Renal pelvis (tissue), 12 donors: ENCODE measurements at places on chromosomes 2 and 18. TPM values are rescaled to one million over a fixed set of nuclear protein-coding genes. Genes with fewer than 3 reads are reported as not detected.

GRCh38 chr2:69801745-69802290 lies 27.6 kb upstream of the GMCL1 start:
- no peak for DNase-seq

DNA sequence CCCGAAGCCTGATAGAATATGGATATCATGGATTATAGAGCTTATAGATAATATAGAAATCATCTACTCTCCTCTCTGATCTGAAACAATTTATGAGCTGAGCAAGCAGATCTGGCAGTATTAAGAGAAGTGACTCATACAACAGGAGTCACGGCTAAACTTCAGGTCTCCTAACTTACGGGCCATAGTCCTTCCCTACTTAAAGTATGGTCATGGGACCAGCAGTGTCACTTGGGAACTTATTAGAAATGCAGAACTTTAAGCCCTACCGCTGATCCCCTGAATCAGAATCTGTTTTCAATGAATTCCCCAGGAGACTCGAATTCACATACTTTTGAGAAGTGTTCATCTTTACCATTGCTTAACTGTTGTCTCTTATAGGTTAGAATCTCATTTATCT lies 195.7 kb upstream of the FANCL start:
- no peak for DNase-seq

DNA sequence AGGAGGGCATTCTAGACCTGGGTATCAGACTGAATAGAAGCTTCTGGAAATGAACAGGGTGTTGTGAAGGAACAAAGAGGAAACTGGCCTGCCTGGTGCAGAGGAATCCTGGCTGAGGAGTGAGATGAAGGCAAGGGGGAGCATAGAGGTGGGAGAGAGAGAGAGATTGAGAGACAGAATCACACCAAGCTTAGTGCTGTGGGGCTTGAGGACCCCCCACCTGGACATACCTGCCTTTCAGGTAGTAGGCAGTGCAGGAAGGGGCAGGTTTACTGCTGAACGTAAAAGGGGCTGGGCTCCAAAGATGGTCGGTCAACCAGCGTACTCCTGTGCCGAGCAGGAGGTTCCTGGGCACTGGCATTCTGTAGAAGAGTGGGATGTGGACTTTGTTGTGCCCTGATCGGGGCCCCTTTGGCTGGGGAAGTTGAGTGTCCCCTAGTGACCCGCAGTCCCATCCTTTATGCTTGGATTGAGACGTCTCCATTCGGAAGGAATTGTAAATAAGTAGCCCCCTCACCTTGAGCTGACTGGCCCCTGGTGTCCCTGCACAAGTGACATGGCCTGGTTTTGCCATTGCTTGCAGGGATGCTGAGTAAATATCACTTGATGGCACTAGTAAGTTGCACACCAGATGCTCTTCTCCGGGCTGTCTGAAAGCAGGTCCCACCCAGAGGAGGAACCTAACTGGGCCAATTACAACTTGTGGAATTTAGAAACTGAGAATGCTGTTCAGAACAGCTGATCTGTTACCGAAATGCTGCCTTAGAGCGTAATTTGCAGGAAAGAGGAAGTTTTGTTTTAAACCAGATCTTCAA lies 1.4 kb downstream of the UBE2F start:
- peak; percentile 49 for DNase-seq

DNA sequence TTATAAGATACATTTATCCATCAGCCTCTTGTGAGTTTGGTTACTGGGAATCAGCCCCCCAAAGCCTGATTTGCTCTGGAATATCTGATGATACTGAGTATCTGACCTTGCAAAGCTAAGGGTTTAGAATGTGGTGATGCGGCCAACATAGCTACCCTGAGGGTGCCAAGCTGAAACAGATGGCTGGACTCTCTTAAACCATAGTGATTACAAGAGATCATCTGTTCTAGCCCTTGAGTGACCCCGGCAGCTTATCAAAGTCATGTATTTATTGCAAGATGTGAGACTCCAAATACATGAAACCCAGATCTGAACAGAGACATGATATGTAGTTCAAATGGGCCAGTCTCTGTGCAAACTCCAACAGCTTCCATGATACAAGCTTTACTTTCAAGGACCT lies 78.2 kb upstream of the CABLES1 start:
- DNase-seq, result no peak

GRCh38 chr2:1686784-1687105 lies 57.6 kb downstream of the PXDN start:
- DNase-seq, result peak; percentile 36

DNA sequence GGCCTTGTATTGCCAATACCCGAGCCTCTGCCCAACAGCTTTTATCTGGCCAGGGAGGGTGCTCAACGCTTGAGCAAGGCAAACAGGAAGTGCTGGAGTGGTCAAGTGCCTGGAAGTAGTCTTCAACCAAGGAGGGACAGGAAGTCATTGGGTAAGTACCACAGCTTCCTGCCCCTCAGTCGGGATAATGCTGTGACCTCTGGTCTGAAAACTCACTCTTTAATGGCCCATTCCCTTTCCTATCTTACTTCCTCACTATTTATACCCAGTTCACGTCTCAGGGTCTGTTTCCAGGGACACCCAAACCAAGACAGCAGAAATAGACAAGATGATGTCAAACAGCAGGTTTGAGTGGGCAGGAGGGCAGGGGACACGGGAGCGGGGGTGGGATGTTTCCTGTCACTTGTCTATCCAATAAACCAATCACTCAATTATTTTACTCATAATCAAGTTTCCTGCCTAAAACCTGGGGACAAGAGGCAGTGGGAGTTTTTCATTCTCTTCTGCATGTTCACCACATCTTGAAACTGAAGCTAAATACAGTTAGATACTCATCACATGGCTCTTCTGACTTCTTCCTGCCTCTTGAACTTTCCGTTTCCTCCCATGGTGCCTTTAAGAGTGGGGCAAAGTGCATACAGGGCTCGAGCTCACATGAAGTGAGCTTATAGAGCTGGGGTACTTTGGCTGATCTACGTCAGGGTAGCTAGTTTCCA lies 68.9 kb upstream of the CAB39 start:
- no peak for DNase-seq

DNA sequence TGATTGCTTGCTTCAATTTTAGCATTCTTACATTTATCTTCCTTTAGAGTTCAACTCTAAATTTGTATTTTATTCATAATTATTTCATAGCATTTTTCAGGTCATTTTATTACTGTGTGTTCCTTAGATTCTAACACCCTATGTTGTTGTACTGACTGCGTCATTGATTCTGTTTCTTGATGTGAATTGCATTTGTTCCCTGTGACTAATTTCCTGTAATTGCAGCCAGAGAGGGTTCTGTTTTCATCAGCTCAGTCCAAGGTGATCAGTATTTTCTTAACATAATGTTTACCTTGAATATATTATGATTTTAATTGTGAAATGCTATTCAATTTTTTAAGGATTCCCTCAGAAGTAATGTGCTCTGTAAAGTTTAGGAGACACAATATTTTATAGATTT lies 970.2 kb upstream of the PIK3C3 start:
- DNase-seq, result no peak

- peak; percentile 31 for DNase-seq
Observed at GRCh38 chr2:136384531-136385303, 266.8 kb upstream of the CXCR4 start.

- DNase-seq, result no peak
Observed at GRCh38 chr2:160913323-160913722, 246.9 kb upstream of the TANK start.

GRCh38 chr2:119431155-119431975 lies at the start of gene TMEM37:
TSS of gene TMEM37 (plus strand) at chr2:119431854. CDS start at chr2:119431904, 50 bp downstream.
- peak; percentile 83 for DNase-seq

DNA sequence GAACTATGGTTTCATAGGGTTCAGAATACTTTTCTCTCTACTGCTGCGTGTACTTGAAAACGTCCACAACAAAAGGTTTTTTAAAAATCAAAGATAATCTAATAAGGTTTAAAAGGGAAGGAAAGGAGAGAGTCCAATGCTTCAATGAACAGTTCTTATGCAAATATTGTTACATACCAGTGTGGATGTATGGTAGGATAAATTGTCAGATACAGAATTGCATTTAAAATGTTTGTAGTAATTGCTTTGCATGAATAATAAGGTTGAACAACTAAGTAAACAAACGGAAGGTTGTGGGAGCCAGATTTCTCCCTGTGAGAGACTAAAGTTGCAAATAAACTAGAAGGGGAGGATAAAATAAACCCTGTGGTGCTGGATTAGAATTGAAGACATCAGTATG lies 53.8 kb upstream of the RBBP8 start:
- no peak for DNase-seq

- no peak for DNase-seq
Observed at GRCh38 chr2:188664416-188664815, 309.8 kb upstream of the COL3A1 start.

- no peak for DNase-seq
Observed at GRCh38 chr18:32777049-32777448, 4.2 kb upstream of the KLHL14 start.

- no peak for DNase-seq
Observed at GRCh38 chr2:241811952-241812729, 3.1 kb downstream of the NEU4 start.

GRCh38 chr2:225008179-225008856 lies 34.0 kb downstream of the DOCK10 start:
- no peak for DNase-seq

GRCh38 chr2:65458999-65459398 lies 26.6 kb upstream of the SPRED2 start:
- no peak for DNase-seq

- DNase-seq, result no peak
Observed at GRCh38 chr2:233265899-233266431, 14.5 kb downstream of the ATG16L1 start.

GRCh38 chr2:121071034-121071504 lies 213.9 kb downstream of the TFCP2L1 start:
- DNase-seq, result no peak

The RAB17 gene
- 22.3 TPM for polyA plus RNA-seq

The UGT1A10 gene
- not detected for polyA plus RNA-seq

The SFT2D3 gene
- polyA plus RNA-seq, result not detected

The TMEM200C gene
- 1.1 TPM for polyA plus RNA-seq

The PDE11A gene
- 6.9 TPM for polyA plus RNA-seq

The SYT4 gene
- not detected for polyA plus RNA-seq

The ABCG5 gene
- 0.75 TPM for polyA plus RNA-seq

The NAT8 gene
- 30.4 TPM for polyA plus RNA-seq

The RGPD4 gene
- not detected for polyA plus RNA-seq
